ENCODE measurements at places on chromosomes 4 and X. TPM values are rescaled to one million over a fixed set of nuclear protein-coding genes. Genes with fewer than 3 reads are reported as not detected.

- DNase-seq, result no peak
These were observed 384.6 kb downstream of the PPP3CA start for GRCh38 chr4:100962698-100963097.

- DNase-seq, result no peak
These were observed 55.0 kb downstream of the FAM53A start for GRCh38 chr4:1628892-1629698.

- no peak for DNase-seq
These were observed 524.8 kb downstream of the PPARGC1A start for GRCh38 chr4:23365086-23365485.

DNA sequence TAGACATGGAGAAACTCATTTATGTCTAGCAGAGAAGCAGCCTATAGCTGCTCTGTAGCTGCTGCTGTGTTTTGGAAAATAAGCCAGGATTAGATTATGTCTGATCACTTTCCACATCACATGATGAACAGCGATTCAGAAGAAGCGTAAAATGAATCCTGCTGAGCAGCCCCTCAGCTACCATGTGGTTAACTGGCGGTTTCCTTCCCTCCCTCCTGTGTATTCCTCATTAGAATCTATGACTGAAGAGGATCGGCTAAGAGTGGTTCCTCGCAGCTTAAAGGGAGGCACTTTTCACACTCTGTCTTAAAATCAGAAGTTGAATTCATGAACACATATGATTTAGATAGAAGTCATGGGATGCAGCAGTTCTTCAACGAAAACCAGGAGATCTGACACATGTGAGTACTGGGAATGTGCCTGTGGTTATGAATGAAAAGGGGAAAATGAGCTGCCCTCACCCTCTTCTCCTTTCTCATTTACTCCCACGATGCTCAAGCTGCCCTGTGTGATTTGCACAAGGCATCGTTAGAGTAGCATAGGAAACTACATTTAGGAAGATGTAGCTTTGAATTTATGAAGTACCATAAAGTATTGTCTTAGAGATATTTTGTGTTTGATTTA lies at the start of gene PPEF1:
TSS of gene PPEF1 (plus strand) at position 220 of the 624 bp plus-strand sequence. CDS start at position 356, 136 bp downstream.
- DNase-seq, result no peak

- peak; percentile 18 for DNase-seq
These were observed 126.5 kb downstream of the QDPR start for GRCh38 chr4:17385403-17385802.

- DNase-seq, result no peak
These were observed 72.4 kb downstream of the DCLK2 start for GRCh38 chr4:150150629-150151062.

ARMCX1 gene
- total RNA-seq, result 15.5 TPM

DNA sequence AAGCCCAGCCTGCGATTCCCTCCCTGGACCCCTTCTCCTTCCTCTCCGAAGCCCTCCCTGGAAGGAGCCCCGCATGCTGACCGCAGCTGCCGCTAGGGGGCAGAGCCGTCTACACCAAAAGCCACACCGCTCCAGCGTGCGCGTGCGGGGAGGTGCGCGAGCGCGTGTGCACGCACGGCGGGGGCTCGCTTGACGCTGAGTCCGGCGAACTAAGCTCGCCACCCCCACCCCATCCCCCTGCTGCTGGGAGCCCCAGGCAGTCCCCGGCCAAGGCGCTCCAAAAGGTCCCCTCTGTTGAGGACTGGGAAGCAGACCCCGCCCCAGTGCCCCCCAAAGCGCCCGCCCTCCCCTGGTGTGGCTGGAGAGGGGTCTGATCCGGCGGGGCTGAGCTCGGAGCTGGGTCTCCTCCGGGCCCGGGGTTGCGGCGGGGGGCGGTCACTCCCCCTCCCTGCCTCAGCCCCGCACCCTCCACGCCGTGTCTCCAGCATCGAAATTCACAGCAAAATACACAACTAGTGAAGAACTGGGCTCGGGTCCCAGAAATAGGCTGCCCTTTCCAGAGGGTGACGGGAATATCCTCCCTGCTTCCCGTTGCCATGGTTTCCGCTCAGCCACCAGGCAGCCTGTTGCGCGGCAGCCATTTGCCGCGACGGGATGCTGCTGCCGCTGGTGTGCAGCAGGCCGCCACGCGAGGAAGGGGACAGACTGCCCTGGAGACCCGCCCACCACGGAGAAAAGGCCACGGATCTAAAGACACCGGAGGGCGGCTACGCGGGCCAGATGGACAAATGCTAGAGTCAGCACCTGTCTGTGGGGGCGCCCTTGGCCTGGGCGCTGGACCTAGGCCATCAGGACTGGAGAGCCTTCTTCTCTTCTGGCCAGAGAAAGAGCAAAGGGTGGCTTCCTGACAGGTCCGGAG lies 11.2 kb upstream of the CCNQ start:
- no peak for DNase-seq

STPG2 gene
- not detected for total RNA-seq

DNA sequence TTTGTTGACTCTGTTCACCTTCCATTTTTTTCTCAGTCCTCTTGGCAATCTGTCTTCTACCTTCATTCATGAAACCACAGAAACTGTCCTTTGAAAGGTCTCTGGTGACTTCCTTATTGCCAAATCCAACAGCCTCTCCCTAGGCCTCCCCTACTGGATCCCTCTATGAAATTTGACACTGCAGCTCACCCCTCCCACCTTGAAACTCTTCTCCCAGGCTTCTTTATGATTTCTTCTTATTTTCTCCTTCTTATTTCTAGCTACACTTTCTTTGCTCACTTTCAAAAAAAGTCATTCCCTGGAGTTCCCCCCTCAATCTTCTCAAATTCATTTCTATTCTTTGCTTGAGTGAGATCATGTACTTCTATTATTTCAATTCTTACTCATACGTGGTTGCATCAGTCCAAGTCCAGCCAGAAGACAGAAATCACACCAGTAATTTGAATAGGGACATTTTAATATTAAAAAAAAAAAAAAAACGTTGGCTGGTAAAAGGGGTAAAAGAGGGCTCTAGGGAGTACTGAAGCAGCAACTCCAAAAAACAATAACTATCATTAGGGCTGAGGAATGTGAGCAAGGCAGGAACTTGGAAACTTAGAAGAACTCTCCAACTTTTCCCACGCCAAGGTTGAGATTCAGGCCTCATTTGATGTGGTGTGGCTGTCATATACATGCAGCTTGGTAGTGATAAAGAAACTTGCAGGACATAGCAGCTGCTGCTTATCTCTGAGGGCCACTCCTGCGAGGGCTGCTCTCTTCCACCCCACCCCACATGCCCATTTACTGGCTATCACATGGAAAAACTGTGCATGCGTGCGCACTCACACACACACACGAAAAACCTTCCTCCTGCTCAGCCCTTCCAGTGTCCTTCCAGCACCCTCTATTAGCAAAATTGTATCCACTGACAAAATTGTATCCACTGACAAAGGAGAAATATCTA lies 169.8 kb upstream of the GALNT7 start:
- DNase-seq, result peak; percentile 75

DNA sequence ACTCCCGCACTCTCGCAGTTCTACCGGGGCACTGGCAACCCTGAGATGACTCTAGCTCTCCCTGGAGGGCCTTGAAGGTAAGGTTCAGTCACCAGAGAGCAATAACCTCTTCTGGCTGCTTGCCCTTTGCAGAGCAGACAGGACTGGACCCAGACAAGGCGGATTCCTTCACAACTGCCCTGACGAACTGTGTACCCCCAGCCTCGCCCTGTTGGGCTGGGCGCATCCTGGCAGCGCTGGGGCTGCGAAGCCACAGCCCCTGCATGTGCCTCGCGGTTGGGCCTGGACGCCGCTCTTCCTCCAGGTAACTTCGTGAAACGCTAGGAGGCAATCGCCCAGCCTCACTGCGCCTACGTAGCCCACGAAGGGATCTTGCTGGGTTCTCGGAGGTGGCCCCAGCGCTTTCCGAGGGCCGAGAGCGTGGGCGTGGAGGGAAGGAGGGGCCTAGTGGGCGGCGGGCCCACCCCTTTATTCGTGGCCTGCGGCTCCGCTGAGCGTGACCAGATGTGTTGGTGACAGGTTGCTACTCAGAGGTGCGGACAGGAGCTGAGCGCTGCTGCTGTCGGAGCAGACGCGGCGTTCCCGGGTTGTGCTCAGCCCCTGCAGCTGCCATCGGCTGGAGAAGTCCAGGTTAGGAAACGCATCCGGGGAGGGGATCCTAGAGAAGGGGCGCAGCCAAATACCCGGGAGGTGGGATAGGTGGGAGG lies 1.9 kb upstream of the MAMLD1 start:
- no peak for DNase-seq

DNA sequence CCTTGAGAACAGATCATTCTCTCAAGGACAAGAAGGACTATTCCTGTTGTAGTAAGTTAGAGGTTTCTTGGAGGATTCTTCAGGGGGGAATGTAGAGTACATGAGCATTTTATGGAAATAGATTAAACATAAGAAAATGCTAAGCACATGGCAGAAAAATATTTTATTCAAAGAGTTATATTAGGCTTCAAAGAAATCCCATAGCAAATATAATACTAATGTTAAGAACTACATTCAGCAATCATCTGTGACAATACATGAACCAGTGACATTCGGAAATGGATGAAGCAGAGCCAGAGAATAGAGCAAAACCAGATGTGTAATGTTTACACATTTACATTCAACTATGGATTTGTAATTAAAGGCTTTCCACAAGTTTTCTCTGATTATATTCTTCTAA lies 288.6 kb downstream of the NAF1 start:
- DNase-seq, result no peak

BCOR gene
- total RNA-seq, result 24.3 TPM

DNA sequence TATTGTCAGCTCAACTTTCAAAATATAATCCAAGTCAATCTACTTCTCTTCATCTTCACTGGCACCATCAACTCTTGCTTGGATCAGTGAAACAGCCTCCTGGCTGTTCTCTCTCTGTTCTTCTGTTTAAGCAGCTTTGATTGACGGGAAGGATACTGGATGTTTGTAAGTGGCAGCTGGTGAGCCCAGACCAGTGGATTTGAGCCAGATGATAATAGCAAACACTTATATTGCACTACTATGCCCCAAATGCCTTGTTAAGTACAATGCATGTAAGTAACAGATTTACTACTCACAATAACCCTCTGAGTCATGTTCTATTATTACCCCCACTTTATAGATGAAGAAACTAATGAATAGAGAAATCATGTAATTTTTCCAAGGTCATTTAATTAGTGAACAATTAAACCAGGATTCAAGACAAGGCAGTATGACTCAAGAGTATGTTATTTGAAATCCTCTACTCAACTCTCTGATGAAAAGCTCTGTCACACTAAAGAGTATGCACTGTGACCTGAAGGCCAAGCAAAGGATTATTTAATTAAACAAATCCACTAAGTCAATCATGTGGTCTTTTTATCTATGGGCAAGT lies 44.8 kb downstream of the SPANXN3 start:
- peak; percentile 75 for DNase-seq

Data from epithelial cell of proximal tubule (primary cell).